Stimulated activated CD4-positive, alpha-beta T cell treated with anti-CD3 and anti-CD28 coated beads, Interleukin-12 subunit alpha, Interleukin-12 subunit beta, amount 100 ng/mL, for 24 hours (primary cell): ENCODE measurements at places on chromosomes 1 and 21.

- peak; percentile 24 for DNase-seq
Observed at GRCh38 chr1:23591460-23592208, 32.3 kb upstream of the ID3 start.

DNA sequence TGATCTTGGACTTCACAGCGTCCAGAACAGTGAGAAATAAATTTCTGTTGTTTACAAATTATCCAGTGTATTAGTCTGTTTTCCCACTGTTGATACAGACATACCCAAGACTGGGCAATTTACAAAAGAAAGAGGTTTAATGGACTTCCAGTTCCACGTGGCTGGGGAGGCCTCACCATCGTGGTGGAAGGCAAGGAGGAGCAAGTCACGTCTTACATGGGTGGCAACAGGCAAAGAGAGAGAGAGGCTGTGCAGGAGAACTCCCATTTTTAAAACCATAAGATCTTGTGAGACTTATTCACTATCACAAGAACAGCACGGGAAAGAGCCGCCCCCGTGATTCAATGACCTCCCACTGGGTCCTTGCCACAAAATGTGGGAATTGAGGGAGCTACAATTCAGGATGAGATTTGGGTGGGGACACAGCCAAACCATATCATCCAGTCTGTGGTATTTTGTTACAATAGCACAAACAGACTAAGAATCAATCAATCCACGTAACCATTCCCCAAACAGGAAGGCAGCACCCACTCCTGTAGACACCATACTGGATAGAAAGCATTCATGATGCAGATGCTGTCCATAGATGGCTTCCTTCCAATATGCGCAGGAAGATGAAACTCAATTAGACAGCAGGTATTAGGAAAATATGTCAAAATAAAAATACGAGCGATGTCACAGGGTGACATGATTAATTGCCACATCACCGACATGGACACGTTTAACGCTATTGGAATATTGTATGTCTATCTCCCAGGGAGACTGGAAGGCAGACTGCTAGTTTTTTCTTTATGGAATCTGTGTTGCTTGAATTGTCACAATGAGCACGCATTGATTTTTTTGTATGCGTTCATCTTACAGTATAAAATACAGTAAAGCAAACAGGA lies 22.8 kb downstream of the ECE1 start:
- no peak for DNase-seq

- DNase-seq, result no peak
Observed at GRCh38 chr1:236240675-236241074, 41.1 kb downstream of the ERO1B start.

- DNase-seq, result no peak
Observed at GRCh38 chr1:202623075-202623474, 87.2 kb downstream of the SYT2 start.

DNA sequence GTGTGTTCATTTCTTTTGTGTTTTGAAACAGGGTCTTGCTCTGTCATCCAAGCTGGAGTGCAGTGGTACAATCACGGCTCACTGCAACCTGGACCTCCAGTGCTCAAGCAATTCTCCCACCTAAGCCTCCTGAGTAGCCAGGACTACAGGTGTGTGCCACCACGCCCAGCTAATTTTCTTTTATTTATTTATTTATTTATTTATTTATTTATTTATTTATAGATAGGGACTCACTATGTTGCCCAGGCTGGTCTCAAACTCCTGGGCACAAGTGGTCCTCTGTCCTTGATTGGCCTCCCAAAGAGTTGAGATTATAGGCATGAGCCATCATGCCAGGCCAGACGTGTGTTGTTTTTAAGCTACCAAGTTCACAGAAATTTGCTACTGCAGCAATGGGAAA lies 43.8 kb upstream of the TLR5 start:
- no peak for DNase-seq
